ENCODE measurements at places on chromosomes 1 and 21.
A peak's percentile ranks its signal among the peaks of the same experiment; 100 is the strongest.

DNA sequence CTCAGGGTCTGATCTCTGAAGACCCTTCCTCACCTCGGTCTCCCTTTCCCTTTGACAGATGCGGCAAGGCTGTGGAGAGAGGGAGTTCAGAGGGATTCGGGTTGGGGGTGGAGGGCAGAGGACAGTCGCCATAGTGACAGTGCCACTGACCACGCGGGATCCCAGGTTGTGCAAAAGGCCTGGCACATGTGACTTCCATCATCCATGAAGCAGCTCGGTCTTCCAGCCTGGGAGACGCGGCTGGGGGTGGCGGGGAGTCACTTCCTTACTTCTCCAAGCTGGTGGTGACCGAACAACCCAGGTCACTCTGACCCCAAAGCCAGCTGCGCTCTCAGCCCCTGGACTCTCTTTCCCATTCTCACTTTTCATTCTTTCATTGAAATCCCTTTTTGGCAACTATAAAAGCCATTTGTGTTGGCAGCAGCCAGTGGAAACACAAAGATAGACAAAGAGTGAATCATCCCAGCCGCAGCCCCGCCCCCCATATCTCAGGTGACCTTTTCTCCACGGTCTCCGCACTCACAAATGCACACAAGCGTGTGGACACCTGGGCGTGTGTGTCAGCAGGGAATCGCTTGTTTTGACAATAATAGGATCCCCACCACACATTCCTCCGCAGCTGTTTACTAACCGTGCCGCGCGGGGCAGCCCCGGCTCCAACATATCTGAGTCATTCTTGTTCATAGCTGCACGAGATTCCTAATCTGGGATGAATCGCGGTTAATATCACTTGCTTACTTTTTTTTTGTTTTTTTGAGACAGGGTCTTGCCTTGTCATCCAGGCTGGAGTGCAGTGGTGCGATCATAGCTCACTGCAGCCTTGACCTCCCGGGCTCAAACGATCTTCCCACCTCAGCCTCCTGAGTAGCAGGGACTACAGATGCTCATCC, 68.3 kb downstream of the DHRS3 start:
- peak; percentile 83 for DNase-seq

DNA sequence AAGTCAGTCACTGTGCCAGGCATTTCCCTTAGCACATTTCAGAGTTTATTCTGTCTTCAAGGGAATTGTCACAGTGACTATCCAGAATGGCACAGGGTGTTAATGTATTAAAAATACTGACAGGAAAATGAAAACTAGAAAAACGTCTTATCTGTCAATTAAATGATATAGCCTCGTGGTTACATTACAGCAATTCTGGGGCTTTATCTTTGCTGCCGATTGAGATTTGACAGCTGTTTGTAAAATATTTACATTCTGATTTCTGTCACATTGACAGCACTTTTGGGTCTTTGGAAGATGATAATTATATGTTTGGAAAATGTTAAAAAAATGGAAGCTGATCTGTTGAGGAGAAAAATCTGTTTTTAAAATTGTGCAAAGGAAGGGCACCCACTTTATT, 250.0 kb downstream of the CHRM3 start:
- DNase-seq: no peak

DNA sequence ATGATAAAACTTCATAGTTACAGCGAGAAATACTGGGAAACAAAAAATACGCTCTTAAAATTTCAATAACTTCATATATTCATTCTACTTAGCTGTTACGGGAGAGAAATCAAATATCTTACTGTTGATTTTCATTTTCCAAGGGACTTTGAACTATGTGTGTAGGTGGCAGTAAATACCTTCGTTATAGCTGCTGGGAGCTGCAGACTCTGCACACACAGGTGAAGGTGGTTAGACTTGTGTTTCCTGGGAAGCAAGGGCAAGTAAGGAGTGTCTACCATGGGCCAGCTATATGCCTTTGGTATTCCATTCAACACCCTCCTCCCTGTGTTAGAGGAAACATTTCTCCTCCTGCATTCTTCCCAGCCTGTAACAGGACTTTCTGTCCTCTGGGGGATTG, 51.4 kb upstream of the DIRAS3 start:
- no peak for DNase-seq

DNA sequence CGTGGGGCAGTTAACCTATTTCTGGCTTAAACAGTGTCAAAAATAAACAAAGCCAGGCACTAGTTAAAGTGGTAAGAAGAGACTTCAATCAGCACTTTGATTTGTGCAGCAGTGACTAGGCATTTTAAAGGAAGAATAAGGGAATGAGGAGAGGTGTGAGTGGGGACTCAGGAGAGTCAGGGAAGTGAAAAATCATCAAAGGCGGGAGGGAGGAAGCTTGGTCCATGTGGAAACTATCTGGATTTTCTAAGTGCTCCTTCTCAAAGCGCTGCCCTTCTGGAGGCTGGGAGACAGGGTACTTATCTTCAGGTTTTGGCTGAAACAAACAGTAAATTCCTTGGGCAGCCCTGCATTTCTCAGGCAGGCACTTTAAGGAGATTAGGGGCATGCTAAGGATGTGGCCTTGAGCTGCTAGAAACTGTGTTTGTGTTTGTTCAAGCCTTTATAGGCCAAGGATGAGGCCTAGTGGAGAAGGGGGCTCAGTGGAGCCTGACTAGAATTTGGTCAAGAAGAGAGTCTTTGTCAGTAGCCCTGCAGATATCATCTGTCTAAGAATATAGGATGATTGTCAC, 486.5 kb downstream of the SIPA1L2 start:
- no peak for DNase-seq

- no peak for DNase-seq
These were observed 30.6 kb downstream of the LY9 start for GRCh38 chr1:160826546-160826945.

GRCh38 chr1:25732821-25733220, 67.2 kb upstream of the SELENON start:
- DNase-seq: no peak

DNA sequence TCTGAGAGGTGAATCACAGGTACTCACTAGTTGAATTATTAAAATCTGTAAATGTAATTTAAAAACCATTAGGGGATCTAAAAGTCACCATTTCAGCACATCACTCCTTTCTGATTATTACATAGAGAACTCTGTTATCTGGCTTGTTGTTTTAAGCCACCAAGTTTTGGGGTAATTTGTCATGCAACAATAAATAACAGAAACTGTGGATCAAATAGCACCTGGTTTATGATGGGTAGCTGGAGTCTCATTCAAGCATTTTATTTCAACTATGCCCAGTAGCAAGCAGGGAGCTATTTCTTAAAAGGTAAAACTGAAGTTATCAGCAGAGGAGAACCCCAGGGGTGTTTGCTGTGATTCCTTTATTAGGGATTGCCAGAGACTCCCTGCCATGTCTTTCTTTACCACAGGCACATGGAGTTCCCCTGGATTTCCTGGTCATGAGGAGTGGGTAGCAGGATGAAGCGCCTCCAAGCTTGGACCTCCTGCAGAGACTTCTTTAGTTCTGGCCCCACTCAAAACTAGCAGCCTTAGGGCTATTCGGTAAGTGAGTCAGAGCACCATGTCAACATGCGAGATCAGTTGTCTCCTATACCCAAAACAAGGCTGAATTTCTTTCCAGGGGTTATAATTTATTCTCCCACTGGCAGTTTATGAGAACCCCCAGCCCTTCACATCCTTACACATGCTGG, 179.2 kb downstream of the GIPC2 start:
- no peak for DNase-seq

- no peak for DNase-seq
These were observed 507.9 kb downstream of the PLA2G4A start for GRCh38 chr1:187336441-187337168.

DNA sequence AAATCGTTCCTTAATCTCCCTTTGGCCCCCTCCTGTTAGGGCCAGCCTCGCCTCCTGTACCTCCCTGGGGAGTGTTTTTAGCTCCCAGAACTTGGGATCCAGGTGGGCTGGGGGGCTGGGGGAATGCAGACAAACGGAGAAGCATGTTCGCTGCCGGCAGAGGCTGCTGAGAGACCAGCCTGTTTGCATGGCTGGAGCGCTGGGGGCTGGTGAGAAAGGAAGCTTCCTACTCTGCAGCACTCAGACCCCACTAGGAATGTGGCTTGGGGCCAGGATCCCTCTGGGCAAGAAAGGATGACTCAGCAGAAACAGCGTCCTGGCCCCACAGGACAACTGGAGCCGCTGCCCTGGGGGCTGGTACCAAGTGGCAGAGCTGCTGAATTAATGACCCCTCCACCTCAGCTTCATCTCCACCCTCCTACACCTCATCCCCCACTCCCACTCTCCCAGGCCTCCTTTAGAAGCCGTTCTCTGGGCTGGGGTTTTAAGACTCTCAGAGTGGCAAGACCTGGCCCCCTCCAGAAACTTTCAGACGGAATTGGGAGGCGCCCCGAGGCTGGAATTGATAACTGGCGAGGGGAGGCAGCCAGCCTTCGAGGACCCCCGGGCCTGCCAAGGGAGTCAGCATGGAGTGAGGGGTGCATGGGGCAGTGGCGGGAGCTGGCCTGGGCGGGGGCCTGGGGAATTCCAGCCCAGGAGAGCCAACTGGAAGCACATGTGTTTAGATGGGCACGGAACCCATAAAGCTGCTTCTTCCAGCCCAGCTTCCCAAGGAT, 28.5 kb upstream of the EPS8L3 start:
- no peak for DNase-seq

GRCh38 chr21:35019631-35020032, 29.5 kb downstream of the RUNX1 start:
- DNase-seq: no peak

- no peak for DNase-seq
These were observed 127.6 kb upstream of the CTTNBP2NL start for GRCh38 chr1:112268408-112268807.

- DNase-seq: no peak
These were observed 220.0 kb downstream of the LRRC40 start for GRCh38 chr1:69985376-69985775.
